Tibial nerve (tissue), 4 donors: ENCODE measurements at places on chromosomes 12 and 14. TPM values are rescaled to one million over a fixed set of nuclear protein-coding genes. Genes with fewer than 3 reads are reported as not detected.

SLC4A8 gene
- total RNA-seq = 0.59 TPM

PROX2 gene
- not detected for total RNA-seq

SLC38A1 gene
- total RNA-seq = 7.0 TPM

PIK3C2G gene
- total RNA-seq = not detected

DGKA gene
- total RNA-seq = 24.9 TPM

AGAP2 gene
- 3.1 TPM for total RNA-seq

MYH6 gene
- total RNA-seq = not detected

PIANP gene
- not detected for total RNA-seq

PZP gene
- total RNA-seq = 0.30 TPM

TAS2R14 gene
- 5.2 TPM for total RNA-seq

JPH4 gene
- total RNA-seq = 2.9 TPM

HRK gene
- total RNA-seq = not detected

GRCh38 chr12:66290716-66291200 lies 11.5 kb upstream of the HELB start:
- no peak for DNase-seq

DNA sequence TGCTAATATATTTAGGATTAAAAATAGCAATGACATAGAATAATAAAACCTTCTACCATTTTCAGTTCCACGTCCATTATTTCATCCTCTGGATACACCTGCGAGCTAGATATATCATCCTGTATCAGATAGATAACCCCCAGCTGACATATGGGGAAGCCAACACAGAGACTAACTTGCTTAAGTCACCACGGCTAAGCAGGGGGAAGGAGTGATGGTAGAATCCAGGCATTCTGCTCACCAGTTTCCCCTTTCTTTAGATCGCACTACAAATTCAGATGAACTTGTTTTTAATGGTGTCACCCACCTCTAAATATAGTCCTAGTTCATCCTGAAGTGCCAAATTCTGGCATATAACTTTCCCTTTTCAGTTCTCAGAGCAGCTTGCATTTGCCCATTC lies 110.1 kb downstream of the TXNDC16 start:
- no peak for DNase-seq

DNA sequence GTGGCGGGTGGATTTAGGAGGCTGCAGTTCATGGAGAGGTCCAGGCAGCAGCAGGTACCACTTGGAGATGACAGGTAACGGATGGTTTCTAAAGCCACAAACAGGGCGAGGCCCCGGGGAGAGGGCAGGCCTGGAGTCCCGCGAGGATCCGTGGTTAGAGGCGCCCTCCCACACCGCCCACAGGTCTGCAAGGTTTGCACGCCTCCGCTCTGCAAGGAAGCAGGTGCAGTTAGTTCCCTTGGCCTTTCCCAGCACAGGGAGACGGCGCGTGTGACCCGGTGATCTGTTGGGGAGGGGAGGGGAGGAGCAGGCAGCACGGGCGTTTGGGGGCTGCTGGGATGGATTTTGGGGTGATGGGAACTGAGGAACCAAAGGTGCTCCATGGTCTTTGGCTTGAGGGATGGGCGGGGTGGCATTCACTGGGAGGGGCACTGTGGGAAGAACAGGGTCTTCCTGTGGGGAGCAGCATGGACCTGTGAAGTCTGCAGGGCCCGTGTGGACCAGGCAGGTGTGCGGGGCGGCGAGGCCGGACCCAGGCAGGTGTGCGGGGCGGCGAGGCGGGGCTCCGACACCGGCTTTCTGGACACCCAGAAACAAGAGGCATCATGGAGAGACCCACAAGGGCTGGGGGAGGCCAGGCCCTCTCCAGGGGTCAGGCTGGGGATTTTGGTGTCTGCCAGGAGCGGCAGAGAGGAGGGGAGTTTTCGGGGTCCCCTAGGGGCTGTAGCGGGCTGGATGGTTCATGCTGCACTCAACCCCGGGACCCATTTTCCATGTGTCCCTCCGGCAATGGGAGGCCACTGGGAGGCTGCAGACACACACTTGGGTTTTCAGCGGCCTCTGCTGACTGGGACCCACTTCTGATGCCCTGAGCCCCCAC lies 29.1 kb downstream of the NOC4L start:
- no peak for DNase-seq

GRCh38 chr12:104953323-104953722 lies 4.8 kb downstream of the SLC41A2 start:
- no peak for DNase-seq

DNA sequence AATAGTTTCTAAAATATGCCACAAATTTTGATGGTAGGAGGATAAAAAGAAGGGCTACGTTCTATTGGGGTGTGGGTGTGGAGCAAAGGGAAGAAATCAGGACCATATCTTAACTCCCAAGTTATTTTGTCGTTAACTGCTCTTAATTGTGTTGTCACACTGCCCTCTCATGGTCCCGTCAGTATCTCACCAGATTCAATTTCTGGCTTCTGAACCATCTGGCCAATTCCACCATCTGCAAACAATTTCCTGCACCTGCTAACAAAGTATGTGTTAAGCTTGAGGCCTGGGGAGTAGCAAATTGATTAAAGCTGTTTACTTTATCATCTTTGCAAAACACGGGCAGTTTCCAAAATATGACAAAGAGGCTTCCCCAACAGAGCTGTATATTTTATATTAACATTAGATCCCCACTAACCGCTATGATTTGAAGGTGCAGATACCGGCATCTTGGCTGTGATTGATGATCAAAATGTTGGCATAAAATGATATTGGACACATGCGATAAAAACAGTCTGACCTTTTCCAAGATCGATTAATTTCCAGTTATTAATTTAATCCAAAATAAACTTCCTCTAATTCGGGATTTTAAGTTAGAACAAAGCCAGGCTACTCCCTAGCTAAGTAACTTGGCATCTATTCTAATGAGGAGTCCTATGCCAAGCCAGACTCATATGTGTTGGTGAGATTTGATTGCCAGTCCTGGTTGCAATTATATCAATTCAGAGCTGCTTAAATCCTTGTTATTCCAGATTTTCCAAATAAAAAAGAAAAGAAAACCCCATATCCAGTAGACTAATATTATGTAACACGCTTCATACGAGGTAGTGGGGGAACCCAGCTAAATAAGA lies 6.9 kb upstream of the DNM1L start:
- DNase-seq = no peak

- DNase-seq = no peak
These were observed 6.0 kb downstream of the LTB4R start for GRCh38 chr14:24317141-24317928.

DNA sequence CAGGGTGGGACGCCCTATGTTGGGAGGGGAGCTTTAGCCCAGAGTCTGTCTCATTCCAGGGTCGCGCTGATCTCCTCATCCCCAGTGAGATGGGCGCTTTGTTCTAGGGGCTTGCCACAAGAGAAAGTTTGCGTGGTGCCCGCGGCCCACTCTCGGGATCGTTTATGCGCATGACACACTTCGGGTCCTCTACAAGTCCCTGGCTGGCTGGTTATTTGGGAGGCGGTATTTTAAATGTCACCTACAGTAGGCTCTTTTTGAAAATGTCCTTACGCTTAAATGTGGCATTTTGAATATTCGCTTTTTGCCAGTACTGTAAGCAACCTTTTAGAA lies 541 bp downstream of the GOLT1B start:
- no peak for DNase-seq

GRCh38 chr12:113973109-113973904 lies 7.2 kb upstream of the RBM19 start:
- DNase-seq = no peak

GRCh38 chr12:49763006-49763591 lies 21.7 kb downstream of the TMBIM6 start:
- peak; percentile 80 for DNase-seq

DNA sequence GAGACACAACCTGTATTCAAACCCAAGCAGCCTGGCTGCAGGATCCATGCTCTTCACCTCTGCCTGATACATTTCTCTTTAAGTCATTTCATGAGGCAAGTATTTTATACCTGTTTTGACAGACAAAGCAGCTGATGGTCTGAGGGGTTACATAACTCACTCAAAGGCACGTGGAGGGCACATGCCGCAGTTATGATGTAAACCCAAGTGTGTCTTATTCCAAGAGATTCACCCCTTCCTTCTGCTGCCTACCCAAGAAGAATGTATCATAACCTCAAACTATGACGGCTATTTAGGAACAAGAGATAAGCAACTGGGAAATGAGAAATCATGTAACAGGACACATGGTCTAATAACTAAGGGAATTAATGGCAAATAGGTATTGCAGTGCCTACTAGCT lies 329.8 kb upstream of the TMPO start:
- no peak for DNase-seq

- no peak for DNase-seq
These were observed 858.2 kb upstream of the FLRT2 start for GRCh38 chr14:84671776-84672175.

DNA sequence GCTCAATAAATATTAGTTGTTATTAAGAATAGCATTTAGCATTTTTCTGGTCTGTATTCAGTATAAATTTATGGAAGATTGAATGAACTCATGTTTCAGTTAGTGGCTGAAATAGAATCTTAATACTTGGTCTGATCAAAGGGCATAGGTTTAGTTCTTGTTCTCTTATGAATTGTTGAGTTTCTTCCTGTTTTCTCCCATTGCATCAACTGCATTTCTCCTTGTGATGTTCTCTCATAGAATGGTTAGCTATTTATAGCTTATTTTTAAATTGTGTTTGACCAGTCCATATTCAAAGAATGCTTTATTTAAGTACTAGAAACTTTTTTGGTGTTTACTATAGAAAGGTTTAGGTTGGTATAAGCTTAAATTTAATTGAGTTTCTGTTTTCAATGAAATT lies 29.8 kb downstream of the APAF1 start:
- DNase-seq = no peak

GRCh38 chr12:25241167-25242020 lies 9.3 kb downstream of the KRAS start:
- no peak for DNase-seq

DNA sequence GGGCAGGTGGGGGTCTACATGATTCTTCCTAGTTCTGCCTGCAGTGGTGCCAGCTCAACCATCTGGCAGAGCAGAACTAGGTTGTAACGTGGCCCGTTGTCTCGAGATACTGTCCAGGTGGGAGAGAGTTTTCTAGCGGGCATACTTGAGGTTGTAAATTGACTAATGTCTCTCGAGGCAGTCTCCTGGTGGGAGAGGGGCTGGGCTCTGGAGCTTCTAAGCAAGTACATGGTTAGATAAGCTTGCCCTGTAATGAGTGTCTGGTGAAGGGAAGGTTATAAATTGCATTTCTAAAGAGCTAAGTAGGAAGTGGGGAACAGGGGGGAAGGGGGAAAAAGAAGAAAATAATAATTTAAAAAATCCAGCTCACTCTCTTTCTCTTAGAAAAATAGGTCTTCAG lies 18.1 kb downstream of the BDKRB1 start:
- no peak for DNase-seq

GRCh38 chr12:119391673-119392072 lies 57.1 kb downstream of the CCDC60 start:
- DNase-seq = no peak

- no peak for DNase-seq
These were observed 106.0 kb downstream of the RMST start for GRCh38 chr12:97568336-97569180.

DNA sequence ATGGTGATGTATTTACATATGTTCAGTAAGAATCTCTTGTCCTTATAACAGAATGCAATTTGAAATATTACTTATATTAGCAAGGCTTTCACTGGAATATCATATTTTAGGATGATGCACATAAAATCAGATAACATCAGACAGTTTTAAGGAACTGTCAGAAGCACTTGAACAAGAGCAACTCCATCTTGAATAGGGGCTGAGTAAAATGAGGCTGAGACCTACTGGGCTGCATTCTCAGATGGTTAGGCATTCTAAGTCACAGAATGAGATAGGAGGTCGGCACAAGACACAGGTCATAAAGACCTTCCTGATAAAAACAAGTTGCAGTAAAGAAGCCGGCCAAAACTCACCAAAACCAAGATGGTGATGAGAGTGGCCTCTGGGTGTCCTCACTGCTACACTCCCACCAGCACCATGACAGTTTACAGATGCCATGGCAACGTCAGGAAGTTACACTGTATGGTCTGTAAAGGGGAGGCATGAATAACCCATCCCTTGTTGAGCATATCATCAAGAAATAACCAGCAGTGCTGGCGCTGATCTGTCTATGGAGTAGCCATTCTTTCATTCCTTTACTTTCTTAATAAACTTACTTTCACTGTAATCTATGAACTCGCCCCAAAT lies 27.6 kb upstream of the ETV6 start:
- DNase-seq = no peak

DNA sequence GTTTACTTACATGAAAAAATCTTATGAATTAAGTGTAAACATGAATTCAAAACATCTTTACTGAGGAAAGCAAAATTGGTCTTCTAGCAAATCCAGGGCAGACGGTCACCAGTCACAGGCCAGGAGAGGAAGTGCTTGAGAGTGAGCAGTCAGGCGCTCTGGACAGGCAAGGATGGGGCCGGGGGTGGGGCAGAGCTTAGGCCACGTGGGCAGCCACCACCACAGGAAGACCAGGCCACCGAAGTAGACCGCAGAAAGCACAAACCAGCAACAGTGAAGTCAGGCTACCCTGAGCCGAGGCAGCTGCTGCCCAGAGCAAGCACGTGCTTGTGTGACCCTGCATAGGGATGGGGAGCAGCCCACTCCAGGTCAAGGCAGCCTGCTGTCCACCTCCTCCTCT lies 33.5 kb downstream of the SLC6A12 start:
- peak; percentile 34 for DNase-seq

- no peak for DNase-seq
These were observed 45.2 kb upstream of the KCNJ8 start for GRCh38 chr12:21819678-21820077.

- DNase-seq = no peak
These were observed 43.5 kb downstream of the CMKLR1 start for GRCh38 chr12:108295641-108296040.

GRCh38 chr14:100599981-100600380 lies 12.8 kb upstream of the BEGAIN start:
- no peak for DNase-seq

DNA sequence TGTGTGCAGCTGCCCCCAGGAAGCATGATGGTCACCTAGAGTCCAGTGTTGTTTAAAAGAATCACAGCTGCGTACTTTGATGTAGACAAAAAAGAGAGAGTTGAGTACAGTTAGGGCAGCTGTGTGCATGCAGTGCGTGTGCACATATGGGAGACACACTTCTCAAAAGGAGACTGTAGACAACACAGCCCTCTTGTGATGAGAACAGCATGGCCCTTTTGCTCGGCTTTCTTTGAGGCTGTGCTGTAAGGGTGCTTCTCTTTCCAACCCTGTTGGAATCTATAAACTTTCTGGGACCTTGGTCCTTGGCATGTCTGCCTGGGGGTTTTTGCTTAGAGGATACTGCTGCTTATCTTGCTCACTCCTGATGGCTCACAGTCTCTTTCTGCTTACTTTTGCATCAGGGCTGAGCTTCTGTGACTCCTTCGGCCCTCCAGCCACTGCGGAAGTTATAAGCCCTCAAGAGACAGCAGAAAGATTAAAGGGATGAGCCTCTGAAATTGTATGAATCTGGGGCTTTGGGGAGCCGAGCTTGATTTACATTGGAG lies 102.9 kb downstream of the DYRK2 start:
- DNase-seq = no peak
